ENCODE measurements at places on chromosomes 3 and 15.
A peak's percentile ranks its signal among the peaks of the same experiment; 100 is the strongest.

GRCh38 chr3:41290306-41290705 lies 91.0 kb downstream of the CTNNB1 start:
- no peak for DNase-seq

DNA sequence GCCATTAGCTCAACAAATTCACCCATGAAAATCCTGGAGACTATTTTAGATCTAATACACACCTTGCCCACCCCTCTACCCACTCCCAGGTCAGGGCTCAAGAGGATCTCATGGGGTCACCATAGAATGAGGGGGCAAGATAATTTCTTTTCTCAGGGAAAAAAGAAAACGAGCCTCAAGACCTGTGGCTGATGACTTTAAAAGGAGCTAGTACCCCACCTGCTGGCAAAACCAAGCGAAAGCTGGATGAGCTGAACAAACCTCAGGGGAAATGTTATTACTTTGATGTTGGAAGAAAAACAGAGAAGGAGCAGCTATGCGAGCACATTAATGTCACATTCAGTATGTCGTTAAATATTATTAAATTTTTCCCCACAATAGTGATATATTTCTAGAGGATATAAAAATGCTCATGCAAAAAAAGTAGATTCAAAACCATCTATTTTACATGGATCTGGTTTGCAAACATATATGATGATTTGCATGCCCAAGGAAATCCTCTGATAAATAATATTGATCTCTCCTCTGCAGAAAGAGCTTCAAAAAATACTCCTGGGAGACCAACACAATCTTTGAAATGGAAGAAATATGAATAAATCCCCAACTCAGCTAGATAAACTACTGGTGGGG lies 37.7 kb downstream of the PLD1 start:
- peak; percentile 61 for DNase-seq

DNA sequence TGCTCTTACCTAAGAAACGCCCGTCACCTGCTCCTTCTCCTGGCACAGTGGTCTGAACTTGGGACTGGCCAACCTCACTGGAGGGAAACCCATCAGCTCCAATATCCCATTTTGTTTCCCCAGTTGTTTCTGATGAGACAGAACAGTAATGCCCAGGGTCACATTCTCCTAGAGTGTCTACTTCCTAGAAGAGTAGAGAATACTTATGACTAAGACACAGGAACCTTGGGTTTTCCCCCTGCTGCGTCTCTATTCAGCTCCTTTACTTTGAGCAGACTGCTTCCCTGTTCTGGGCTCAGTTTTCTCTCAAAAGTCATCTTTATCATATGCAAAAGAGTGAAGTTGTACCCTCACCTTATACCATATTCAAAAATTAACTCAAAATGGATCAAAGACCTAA lies 79.4 kb downstream of the POLR2M start:
- DNase-seq = no peak

GRCh38 chr3:62962714-62963113 lies 87.5 kb upstream of the CADPS start:
- no peak for DNase-seq

GRCh38 chr3:185935465-185936272 lies 2.1 kb downstream of the TRA2B start:
- DNase-seq = no peak

DNA sequence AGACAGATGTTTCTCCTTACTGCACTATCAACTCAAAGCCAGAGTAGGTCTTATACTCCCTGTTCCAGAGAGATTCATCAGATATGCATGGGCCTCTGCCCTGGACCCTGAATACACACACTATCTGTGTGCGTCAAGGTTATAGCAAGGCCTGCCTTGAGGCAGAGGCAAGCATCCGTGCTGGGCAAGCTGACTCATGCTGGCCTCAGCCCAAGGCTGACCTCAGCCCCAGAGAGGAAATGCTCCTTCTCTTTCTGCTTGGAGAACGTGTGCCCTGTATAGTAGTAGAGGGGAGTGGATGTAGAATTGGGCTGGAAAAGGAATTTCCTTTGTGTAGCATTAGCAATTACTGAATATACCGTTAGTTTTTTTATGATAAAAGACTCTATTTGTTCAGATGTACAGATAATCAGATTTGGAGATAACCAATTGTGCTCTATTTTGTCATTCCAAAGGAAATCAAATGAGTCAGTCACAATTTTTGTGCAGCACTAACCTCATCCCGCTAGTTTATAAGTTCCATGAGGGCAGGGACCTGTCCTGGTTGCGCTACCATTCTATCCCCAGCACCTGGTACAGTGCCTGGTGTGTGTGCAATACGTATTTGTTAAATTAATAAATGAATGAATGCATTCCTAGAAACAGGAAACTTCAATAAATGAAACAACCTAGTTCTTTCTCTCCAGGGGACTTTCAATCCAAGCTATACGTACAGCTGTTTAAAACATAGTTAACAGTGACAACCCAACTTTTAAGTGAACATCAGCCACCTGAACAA lies 13.3 kb upstream of the PAQR9 start:
- peak; percentile 92 for DNase-seq

GRCh38 chr3:59064276-59064675 lies 14.5 kb upstream of the CFAP20DC start:
- no peak for DNase-seq

DNA sequence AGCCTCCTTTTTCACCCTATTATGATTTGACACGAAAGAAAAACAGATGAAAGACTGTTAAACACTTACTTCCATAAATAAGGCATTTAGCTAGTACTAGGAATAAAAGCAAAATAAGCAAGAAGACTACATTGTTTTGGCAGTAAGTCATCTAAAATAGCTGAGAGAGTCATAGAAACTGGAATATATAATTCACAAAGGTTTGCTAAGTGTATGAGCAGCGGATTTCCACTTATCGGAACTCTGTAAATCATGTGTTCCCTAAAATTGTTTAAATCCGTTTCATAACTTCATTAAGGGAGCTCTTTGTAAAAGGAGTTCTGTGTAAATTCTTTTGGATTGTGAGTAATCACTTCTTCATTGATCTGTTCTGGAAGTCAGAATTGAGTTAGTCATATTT lies 202.5 kb upstream of the CBLB start:
- no peak for DNase-seq

DNA sequence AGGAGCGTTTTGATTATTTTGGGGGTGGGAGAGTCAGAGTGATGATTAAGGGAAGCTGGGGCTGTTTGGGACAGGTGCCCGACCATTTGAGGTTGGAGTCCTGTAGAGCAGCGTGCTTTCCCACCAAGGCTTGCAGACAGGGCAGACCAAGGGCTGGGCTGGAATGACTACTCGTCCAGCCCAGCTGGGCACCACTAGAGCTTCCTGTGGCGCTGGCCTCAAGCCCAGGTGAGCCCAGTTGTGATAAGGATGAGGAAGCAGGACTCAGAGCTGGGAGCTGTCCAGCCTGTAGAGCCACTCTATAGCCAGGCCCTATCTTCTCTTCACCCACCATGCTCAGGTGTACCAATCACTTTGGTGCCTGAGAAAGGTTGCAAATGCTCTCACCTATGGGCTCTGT lies 75.8 kb upstream of the ACAN start:
- no peak for DNase-seq

- DNase-seq = no peak
Observed at GRCh38 chr3:55879901-55880331, 392.8 kb upstream of the WNT5A start.

DNA sequence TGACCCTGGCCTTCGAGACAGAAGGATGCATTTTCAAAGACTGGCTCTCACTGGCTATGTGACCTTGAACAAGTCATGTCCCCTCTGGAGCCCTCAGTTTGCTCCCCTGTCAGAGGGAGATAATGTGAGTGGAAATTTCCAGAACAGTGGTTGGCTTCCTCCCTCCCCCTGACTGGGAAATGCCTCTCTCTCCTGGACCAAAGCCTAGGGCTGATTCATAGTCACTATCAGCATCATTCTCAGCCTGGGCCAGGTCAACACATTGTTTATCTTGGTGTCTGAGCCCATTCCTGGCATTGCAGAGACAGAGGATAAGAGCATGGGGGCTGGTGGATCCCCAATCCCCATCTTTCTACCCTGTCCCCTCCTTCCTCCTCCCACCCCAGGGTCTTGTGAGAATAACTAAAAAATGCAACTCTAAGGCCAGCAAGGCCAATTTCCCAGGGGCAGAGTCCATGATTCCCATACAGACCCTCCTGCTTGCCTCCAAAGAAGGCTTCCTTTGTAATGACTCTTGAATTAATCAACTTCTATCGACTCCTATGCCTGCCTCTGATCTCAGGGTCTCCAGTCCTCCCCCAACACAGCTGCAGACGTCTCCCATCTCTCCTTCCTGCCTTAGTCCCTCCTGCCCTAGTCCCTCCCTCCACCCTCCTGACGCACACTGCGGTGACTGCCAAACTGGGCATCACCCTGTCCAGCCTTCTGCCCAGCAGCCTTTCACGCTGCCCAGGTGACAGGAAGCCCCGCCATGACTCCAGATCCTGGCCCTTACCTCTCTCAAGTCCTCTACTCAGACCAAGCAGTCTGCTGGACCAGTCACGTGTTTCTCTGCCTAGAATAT lies 35.4 kb upstream of the CORO2B start:
- no peak for DNase-seq

DNA sequence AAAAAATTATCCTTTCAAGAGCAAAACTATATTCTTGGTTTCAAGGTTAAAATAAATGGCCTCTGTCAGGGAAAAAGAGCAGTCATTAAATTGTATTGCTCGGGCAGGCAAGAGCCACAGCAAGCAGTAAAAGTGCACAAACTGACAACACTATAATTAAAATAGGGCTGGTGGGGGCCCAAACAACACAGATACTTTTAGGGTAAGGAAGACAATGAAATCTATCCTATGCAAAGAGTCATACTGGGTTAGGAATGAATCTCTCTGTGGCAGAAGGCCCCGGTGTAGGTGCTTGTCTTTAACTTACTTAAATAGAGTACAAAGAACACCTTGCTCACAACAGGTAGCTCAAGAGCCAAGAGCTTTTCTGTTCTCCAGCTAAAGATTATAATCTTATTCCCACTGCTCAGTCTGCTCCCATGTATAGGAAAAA lies 94.7 kb downstream of the DLG1 start:
- DNase-seq = no peak

DNA sequence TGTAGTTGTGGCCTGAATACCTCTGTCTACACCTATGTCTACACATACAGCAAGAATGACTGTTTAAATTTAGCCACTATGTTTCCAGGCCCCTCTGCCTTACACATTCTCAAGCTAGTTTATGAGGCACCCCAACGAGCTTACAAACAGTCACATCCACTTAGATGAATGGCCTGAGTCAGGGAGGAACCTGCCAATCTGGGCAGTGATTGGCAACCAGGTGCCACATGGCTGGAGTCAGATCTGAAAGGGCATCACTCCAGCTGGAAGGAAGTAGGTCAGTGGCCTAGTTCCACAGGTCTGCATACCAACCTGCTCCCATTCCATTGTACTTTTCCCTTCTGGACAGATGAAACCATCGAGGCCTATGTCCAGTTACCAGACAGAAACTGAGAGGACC lies 136.3 kb downstream of the FOXP1 start:
- DNase-seq = no peak

DNA sequence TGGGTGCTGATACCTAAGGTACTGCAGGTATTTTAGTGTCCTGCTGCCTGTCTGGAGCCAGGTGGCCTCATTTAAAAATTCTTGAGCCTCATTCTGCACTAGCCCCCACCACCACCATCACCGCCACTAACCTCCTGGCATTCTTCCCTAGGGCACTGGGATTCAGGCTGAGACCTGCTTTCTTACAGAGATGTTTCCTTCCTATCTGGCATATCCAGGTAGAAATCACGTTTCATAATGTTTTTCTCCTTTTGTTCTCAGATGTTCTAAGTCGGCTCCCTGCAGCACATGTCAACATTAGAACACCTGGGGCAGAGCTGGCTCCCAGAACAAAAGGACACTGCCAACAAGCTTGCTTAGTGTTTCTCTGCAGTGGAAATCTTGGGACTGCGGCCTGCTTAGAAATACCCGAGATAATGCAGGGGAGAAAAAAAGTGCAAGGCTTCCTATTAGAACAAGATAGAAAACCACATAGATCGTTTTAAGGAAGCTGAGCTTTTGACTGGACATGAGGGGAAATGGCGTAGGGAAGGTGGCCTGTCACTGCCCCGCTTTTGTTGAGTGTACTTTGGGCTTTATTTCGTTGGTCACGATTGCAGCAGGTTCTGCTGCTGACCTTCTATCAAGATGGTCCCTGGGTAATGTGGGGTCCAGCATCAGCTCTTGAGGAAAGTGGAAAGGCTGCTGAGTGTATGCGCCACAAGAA lies 59.6 kb upstream of the PPARG start:
- peak; percentile 62 for DNase-seq

- DNase-seq = no peak
Observed at GRCh38 chr3:13083254-13083653, 10.0 kb upstream of the IQSEC1 start.

GRCh38 chr15:78174401-78174800 lies 25.2 kb downstream of the IDH3A start:
- no peak for DNase-seq

DNA sequence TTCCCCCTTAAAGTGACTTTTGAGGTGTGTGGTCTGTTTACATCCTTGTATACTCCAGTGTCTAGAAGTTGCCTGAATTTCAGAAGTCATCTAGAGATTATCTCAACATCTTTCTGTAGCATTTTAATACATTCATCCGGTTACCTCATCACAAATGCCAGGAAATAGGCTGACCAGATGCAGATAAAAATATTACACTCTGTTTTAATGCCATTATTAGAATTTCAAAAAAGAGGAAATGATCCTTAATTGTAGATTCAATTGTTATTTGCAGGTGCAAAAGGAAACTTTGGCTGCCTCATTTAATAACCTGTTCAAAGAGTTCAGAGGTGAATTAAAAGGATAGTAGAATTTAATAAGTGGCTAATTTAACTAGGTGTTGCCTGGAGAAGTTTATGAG lies 290.9 kb downstream of the C3orf38 start:
- no peak for DNase-seq

- DNase-seq = no peak
Observed at GRCh38 chr15:32981536-32981935, 213.0 kb downstream of the FMN1 start.

DNA sequence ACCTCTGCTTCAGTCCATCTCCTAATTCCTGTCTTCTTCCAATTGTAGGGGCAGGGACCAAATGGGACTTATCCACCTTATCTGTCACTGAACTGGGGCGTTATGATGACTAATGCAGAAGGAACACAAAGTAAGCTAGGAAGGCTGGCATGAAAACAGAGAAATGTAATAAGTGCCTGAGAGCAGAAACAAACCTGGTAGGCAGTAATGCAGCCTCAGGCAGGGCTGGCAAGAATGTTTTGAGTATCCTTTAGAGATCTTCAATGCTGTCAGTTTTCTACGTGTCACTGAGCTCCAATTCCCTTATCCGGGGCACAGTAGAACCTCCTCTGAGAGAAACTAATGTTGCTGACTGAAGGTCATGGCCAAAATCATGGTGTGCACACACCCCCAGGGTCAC lies 246.2 kb upstream of the TBL1XR1 start:
- peak; percentile 83 for DNase-seq

DNA sequence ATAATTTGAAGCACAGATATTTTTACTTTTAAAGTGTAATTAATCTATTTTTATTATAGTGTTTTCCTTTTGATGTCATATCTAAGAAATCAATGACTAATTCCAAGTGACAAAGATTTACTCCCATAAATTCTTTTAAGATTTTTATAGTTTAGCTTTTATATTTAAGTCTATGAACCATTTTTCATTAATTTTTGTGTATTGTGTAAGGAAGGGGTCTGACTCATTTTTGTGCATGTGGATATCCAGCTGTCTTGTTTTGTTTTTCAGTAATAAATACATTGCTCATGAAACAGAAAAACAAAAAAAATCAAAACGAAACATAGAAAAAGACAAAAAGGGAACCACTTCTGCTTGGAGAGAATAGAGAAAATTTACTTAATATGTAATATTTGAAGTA lies 145.1 kb downstream of the EPHA6 start:
- DNase-seq = no peak

- DNase-seq = peak; percentile 74
Observed at GRCh38 chr15:91853948-91854638, 585 bp downstream of the SLCO3A1 start.

Measured in islet precursor cell (in vitro differentiated cells).